H9 (cell line): ENCODE measurements at places on chromosomes 4 and X. TPM values are rescaled to one million over a fixed set of nuclear protein-coding genes. Genes with fewer than 3 reads are reported as not detected.
A peak's percentile ranks its signal among the peaks of the same experiment; 100 is the strongest.

ARX gene
- total RNA-seq: 0.24 and 0.42 TPM in 2 replicates

DNA sequence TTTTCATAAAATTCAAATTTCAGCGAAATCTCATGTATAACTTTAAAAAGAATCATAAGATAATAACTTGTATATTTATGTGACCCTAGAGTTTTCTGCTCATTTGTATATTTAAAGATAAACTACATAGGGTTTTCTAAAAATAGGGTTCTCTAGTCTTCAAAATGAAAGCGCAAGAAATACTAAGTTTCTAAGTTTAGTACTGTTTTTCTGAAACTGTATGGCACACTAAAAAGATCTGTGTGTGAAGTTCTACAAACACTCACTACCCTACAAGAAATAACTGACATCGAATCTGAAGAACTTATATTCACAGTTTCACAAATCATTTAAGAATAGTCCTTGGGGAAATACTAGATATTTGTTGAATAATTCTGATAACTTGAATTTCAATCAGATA is 38.7 kb upstream of the NDST4 start:
- no peaks in the 10 kb centered on the region; the same call in 1 of the 2 replicates for H3K4me1 ChIP-seq
- no peaks in the 10 kb centered on the region for H3K27me3 ChIP-seq
- H3K36me3 ChIP-seq: no peaks in the 10 kb centered on the region

DNA sequence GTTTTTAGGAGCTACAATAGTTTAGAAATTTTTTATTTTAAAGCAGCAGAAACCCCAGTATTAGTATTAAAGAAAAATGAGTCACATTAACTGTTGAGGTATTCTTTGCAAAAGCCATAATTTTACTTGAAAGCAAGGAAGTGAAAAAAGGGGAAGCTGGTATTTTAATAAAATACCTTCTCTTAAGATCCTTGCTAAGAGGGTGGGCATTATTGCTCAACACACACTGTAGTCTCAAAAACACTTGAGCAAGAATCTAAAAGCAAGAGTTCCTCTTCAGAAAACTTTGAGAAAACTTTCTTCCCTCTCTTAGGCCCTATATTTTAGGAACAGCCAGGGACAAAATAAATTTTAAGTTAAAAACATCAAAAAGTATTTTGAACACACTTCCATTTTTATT is 259.4 kb upstream of the DIAPH2 start:
- H3K36me3 ChIP-seq: peaks cover 4% of the 10 kb centered on the region; the same call in 1 of the 2 replicates
- no peak overlapping the region for H3K27ac ChIP-seq
- DNase-seq: no peak
- H3K4me3 ChIP-seq: no peak overlapping the region
- no peaks in the 10 kb centered on the region; the same call in 1 of the 2 replicates for H3K4me1 ChIP-seq

GRCh38 chr4:52545099-52546069 is 113.7 kb downstream of the USP46 start:
- no peak overlapping the region for H3K4me3 ChIP-seq
- no peaks in the 10 kb centered on the region for H3K27me3 ChIP-seq
- no peak overlapping the region for H3K27ac ChIP-seq
- peak; percentile 74 for DNase-seq
- H3K36me3 ChIP-seq: no peaks in the 10 kb centered on the region
- H3K4me1 ChIP-seq: no peaks in the 10 kb centered on the region

PRSS12 gene
- 5.0 and 5.4 TPM in 2 replicates for total RNA-seq

- no peaks in the 10 kb centered on the region for H3K4me1 ChIP-seq
- no peaks in the 10 kb centered on the region for H3K27me3 ChIP-seq
- H3K36me3 ChIP-seq: peaks cover 23% of the 10 kb centered on the region; the same call in 2 of the 3 replicates
- DNase-seq: no peak
- H3K4me3 ChIP-seq: no peak overlapping the region
Observed at GRCh38 chr4:153603258-153603657, 80.8 kb upstream of the TLR2 start.
